ENCODE measurements at places on chromosomes 4 and X.

GRCh38 chr4:88791274-88791673, 93.6 kb upstream of the NAP1L5 start:
- no peak for DNase-seq

DNA sequence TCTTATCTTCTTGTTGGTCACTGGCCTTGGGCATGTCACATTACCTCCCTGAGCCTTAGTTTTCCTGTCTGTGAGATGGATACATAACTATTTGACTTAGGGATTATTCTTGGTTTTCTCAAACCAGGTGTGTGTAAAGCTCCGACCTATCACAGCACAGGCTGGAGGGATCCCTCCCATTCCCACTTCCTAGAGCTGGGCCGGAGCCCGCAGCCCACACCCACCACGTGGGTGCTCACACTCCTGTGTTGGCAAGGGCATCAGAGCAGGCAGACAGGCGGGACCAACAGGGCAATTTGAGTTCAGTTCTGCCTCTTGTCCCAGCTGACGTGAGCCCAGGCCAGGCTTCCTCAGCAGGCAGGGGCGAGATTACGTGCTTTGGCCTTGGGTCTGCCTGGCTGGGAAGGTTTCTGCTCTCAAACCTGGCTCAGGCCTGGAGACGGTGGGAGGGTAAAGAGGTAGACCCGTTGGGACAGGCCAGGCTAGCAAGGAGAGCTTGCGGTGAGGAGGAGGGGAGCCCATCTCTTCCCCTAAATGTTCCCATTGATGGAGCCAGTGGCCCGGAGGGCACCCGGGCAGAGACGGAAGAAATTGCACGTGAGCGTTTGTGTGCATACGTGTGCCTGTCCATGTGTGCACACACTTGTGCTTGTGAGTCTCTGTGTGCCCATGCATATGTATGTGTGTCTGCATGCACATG, 734 bp upstream of the SH3TC1 start:
- DNase-seq = no peak

GRCh38 chrX:12901486-12901885, 4.9 kb upstream of the TLR8 start:
- DNase-seq = peak; percentile 41

DNA sequence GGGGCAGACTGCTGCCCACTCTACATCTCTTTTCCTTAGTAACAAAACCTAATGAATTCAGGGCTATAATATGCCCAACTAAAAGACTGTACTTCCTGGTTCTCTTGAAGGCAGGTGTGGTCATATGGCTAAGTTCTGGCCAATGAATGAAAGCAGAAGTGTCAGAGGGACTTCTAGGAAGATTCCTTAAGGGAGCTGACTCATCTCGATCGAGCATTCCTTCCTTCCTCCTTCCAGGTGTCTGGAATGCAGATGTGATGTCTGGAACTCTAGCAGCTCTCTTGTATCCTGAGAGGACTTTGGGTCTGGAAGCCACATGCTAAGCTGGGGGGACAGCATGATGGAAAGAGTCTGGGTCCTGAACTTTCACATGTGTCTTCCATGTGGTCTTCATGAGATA, 116.2 kb upstream of the STX18 start:
- DNase-seq = no peak

GRCh38 chr4:7272404-7272803, 80.1 kb downstream of the SORCS2 start:
- DNase-seq = no peak

DNA sequence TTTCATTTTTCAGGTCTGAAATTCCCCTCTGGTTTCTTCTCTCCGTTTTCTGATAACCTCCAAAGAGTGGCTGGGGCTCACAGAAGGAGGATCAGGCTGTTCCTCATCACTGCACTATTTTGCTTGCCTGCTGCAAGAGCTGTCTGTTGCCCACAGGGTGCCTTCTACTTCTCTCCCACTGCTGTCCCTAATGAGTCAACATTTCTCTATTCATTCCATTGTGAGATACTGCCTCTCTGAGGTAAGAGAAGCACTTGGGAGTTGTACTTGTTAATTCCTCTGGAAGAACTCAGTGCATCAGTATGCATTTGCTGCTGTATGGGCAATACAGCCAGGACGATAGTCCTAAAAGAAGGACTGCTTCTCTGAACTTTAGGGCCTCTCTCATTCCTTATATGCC, 34.8 kb downstream of the CT47B1 start:
- DNase-seq = no peak

DNA sequence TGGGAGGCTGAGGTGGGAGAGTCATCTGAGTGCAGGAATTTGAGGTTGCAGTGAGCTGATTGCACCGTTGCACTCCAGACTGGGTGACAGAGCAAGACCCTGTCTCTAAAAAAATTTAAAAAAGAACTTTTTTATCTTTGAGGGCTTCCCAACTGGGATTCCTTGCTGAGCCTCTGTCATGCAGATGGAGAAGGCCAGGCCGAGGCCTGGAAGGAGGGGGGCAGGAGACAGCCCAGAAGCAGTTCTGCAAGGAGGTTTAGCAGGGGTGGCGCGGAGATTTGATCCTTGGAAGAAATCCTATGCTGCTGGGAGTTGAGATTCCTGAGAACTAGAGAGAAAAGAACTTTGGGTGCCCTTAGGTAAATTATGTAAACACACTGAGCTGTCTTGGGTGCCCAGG, 2.5 kb upstream of the ARSD start:
- DNase-seq = no peak

DNA sequence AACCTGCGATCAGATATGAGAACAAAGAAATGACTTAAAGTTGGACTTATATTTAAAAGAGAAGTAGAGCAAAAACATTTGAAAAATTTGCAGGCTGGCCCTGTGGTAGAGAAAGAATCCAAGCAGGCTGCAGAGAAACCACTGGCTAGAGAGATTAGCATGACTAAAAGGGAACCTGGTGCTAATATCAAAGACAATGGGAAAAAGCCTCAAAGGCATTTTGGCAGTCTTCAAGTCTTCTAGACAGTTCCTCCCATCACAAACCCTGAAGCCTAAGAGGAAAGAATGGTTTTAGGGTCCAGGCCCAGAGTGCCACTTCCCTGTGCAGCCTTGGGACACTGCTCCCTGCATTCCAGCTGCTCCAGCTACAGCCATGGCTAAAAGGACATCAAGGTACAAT, 33.4 kb downstream of the KCTD8 start:
- no peak for DNase-seq

DNA sequence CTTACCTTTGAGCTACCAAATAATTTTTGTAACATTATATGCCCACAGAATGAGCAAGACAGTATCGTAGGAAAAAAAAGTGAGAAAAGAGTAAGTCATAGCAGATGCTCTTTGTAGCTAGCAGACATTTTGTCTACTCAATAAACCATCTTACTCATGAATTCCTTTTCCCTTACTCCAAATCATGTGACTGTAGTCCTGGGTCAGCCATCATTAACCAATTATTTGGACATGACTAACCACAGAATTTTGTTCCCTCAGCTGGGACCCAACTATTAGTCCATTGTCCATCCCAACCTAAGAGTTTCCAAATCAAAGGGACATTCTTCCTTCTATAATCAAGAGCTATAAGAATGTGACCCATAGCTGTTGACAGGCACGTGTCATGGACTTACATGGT, 11.4 kb downstream of the UBE2D3 start:
- DNase-seq = no peak

DNA sequence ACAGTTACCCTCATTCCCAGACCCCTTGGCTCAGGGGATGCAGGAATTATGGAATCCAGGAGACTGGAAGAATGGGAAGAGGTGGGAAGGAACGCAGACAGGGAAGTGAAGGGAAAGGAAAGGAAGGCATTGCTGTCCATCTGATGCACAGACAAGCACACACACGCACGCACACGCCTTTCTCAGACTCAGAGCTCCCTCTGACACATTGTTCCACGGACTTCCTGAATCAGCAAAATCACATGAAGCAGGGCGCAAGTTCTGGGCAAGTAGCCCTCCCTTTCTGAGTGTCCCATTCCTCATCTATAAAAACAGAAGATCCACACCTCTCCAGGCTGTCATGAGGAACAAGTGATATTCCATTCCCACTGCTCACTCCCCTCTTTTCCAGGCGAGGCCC, 13.2 kb downstream of the IQSEC2 start:
- no peak for DNase-seq

GRCh38 chr4:47413521-47413920, 50.0 kb downstream of the COMMD8 start:
- no peak for DNase-seq

GRCh38 chr4:60589425-60589824, 610.7 kb upstream of the ADGRL3 start:
- DNase-seq = no peak

- no peak for DNase-seq
These were observed 34.0 kb downstream of the BMP2K start for GRCh38 chr4:78809928-78810835.

GRCh38 chrX:31851761-31852160, 779.9 kb upstream of the FTHL17 start:
- no peak for DNase-seq

DNA sequence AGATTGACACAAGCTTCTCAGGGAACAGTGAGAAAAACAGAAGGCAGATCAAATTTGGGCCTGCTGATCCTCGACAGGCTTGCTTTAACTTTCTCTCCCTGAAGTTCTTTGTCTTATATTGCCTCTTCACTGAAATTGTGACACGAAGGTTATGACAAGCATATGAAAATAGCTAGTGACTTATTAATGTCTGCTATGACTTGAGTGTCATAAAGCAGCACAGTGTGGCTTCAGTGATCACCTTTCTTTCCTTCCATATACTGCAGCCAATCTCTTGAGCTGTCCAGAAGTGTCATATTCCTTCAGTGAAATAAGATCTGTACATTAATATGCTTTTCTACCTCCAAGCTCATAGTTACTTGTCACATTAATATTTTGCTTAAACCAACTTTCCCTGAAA, 870.2 kb downstream of the C4orf33 start:
- no peak for DNase-seq

All from activated T-helper 9 cell treated with anti-CD3 and anti-CD28 coated beads, Interleukin-2, amount 50 U/mL, for 16 hours (primary cell).